Kasumi-1 (cell line): ENCODE measurements at places on chromosomes 3 and 15.

GRCh38 chr3:107950417-107950816 lies 140.4 kb downstream of the CD47 start:
- DNase-seq = no peak

DNA sequence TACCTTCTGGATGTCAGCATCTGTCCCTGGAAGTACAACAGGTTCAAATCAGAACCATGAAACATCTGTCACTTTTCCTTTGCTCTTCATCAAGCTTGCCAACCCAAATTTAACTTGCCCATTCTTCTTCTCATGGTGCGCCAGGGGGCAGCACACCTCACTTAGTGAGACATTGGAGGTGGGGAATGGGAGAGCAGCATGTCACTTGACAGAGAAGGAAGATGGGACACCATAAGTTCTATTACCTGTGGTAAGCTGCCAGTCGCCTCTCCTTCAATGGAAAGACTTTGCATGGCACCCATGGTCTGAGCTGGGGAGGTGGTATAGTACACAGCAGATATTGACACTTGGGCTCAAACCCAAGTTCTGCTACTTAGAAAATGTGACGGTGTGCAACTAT lies 2.9 kb downstream of the SCN5A start:
- peak; percentile 69 for DNase-seq

DNA sequence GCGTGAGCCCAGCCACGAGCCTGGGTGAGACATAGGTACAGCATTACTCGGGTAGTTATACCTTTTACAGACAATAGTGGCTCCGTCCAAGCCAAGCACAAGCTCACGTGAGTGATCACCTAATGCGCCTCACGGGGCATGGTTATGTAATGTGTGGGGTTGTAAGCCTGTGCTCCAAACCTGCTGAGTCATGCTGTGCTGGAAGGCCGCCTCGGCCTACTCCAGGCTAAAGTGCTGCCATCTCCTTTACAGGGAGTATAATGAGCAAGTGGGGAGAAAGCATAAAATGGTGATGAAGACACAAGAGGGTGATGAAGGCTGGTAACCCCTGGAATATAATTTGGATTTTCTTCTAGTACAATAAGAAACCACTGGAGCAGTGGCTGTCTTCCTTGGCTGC lies 175.8 kb upstream of the STT3B start:
- DNase-seq = no peak

GRCh38 chr3:156610154-156610553 lies 55.2 kb upstream of the SSR3 start:
- no peak for DNase-seq

DNA sequence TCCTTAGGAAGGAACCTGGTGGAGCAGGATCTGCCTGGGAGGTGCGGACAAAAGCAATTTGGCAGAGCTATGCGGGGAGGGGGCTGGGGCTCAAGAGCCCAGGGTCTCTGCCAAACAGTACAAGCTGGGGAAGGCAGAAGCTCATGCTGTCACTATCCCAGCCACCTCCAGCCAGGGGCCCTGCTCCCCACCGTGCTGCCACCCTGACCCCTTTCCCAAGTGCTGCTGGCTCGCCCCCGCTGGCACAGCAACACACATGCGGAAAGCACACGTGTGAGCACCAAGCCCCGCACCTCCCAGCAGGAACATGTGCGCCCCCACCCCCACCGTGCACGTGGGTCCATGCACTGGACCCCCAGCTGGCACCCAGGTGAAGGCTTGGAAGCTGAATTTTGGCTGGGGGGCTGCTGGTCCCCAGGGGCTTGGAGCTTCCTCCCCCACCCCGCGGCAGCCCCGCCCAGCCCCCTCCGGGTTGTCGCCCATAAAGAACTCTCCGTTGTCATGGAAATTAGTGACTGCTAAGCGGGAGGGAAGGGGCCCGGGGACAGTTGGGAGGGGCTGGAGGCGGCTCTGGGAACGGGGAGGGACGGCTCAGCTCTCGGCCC lies 742 bp downstream of the CAMKV start:
- DNase-seq = no peak

- no peak for DNase-seq
Measured at GRCh38 chr3:111666041-111666735, 71.0 kb upstream of the ZBED2 start.

- no peak for DNase-seq
Measured at GRCh38 chr3:15099364-15100098, 583 bp upstream of the RBSN start.

DNA sequence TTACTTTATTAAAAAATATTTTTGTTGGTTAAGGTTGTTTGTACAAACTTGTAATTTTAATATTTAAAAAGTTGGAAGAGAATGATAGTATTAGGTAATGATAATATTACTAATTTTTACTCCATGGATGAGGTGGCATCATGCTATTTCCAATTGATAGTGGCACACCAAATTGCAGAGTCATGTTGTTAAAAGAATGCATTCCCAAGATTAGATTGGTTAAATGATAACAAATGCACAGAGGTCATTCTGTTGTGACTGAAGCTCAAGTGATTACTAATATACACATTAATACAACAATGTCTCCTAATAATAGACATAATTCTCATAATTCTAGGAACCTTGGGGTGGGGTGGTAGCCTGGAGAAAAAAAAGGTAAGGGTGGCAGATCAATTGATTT lies 73.2 kb upstream of the ZBED2 start:
- DNase-seq = no peak

- DNase-seq = no peak
Measured at GRCh38 chr15:80324545-80325080, 72.6 kb upstream of the CTXND1 start.
